ENCODE measurements at places on chromosomes 2 and 18. TPM values are rescaled to one million over a fixed set of nuclear protein-coding genes. Genes with fewer than 3 reads are reported as not detected.
A peak's percentile ranks its signal among the peaks of the same experiment; 100 is the strongest.

GRCh38 chr2:208239770-208240493 is 14.9 kb downstream of the IDH1 start:
- H3K4me3 ChIP-seq: no peak overlapping the region
- no peak for DNase-seq
- H3K36me3 ChIP-seq: peaks cover 93% of the 10 kb centered on the region
- no peak overlapping the region for H3K27ac ChIP-seq

DNA sequence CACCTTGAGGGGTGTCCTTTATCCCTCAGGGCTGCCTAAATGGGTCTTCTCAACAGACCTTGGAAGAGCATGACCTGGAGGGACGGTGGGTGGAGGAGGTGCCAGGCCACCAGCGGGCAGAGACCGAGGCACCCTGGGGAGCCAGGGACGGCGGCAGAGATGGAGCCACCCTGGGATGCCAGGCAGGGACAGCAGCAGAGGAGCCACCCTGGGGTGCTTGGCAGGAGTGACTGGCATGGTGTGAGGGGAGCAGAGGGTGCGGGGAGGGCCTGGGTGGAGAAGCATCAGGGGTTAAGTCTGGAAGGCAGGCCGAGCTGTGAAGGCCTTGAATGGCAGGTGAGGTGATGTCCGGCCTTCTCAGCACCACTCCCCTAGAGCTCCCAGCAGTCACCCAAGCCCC is 56.1 kb downstream of the CIB4 start:
- peaks cover 10% of the 10 kb centered on the region for H3K27me3 ChIP-seq
- no peak overlapping the region for H3K4me3 ChIP-seq
- no peaks in the 10 kb centered on the region for H3K36me3 ChIP-seq
- no peak overlapping the region for H3K27ac ChIP-seq

DNA sequence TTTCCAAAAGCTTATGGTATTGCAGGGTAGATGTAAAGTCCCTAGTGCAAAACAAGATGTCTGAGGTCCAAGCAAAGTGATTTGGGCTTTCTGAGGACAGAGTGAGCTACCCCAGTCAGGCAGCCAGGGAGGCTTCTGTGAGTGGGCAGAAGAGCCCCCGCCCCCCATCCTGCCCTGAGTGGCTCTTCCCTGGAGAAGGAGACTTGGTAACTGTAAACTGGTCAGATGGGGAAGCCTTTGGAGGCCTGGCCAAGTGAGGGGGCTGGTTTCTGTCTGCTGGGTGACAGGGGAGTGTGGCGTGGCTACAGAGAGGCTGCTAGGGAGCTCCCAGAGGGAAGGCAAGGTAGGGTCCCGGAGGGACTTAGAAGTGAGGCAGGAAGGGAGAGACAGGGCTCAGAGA is 181.3 kb upstream of the HAAO start:
- H3K4me3 ChIP-seq: no peak overlapping the region
- no peaks in the 10 kb centered on the region for H3K36me3 ChIP-seq
- H3K27ac ChIP-seq: no peak overlapping the region

AFF3 gene
- 8.7 TPM for total RNA-seq

LRRC30 gene
- not detected for total RNA-seq

GRCh38 chr2:96729748-96730147 is 10.1 kb downstream of the LMAN2L start:
- no peaks in the 10 kb centered on the region for H3K27me3 ChIP-seq
- H3K4me3 ChIP-seq: no peak overlapping the region
- peaks cover 91% of the 10 kb centered on the region for H3K36me3 ChIP-seq
- DNase-seq: no peak

- no peaks in the 10 kb centered on the region for H3K27me3 ChIP-seq
- H3K27ac ChIP-seq: no peak overlapping the region
- no peaks in the 10 kb centered on the region for H3K4me1 ChIP-seq
- no peak overlapping the region for H3K4me3 ChIP-seq
These were observed 114.7 kb downstream of the MTX2 start for GRCh38 chr2:176383836-176384442.

DNA sequence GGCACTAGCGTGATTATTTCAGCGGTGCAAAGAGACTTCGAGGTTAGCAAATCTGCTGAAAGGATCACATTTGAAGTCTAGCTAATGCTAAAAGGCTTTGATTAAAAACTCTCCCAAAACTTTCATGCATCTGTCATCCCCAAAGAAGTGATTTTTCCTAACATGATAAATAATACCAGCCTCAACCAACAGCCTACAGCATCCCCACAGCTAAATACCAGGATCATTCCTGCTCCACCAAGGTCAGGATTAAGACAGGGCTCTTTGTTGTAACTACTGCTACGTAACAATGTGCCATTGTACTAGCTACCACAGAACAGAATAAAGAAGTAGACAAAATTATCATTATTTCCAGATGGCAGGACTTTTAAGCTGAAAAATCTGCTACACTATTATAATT is 1.6 kb downstream of the OR6B3 start:
- H3K27ac ChIP-seq: no peak overlapping the region
- no peaks in the 10 kb centered on the region for H3K36me3 ChIP-seq
- H3K4me1 ChIP-seq: no peaks in the 10 kb centered on the region
- no peak for DNase-seq
- H3K27me3 ChIP-seq: peaks cover 70% of the 10 kb centered on the region

RAB10 gene
- 71.7 TPM for total RNA-seq

- H3K27ac ChIP-seq: no peak overlapping the region
- no peaks in the 10 kb centered on the region for H3K4me1 ChIP-seq
- no peak for DNase-seq
- H3K4me3 ChIP-seq: no peak overlapping the region
These were observed 338.4 kb downstream of the MBD2 start for GRCh38 chr18:53886058-53886457.

- no peaks in the 10 kb centered on the region for H3K27me3 ChIP-seq
- no peak overlapping the region for H3K4me3 ChIP-seq
- no peak for DNase-seq
- H3K27ac ChIP-seq: no peak overlapping the region
- no peaks in the 10 kb centered on the region for H3K36me3 ChIP-seq
These were observed 58.3 kb upstream of the NCOA1 start for GRCh38 chr2:24432735-24433134.

DNA sequence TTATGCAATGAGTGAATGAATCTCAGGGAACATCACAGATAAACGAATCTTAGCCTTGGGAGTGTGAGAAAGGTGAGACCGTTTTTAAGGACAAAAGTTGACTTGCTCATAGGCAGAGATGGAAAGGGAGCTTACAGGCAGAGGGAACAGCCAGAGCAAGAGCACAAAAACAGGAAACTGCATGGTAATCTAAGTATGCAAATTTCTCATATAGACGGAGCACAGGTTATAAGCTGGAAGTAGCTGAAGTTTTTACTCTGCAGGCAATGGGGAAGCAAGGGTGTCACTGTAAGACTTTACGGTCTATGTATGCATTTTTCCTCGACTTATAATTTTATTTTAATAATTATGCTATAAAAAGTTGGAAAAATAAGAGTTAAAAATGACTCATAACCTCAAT is 44.8 kb upstream of the STRN start:
- no peak overlapping the region for H3K27ac ChIP-seq
- H3K4me1 ChIP-seq: peaks cover 8% of the 10 kb centered on the region
- no peaks in the 10 kb centered on the region for H3K27me3 ChIP-seq

DNA sequence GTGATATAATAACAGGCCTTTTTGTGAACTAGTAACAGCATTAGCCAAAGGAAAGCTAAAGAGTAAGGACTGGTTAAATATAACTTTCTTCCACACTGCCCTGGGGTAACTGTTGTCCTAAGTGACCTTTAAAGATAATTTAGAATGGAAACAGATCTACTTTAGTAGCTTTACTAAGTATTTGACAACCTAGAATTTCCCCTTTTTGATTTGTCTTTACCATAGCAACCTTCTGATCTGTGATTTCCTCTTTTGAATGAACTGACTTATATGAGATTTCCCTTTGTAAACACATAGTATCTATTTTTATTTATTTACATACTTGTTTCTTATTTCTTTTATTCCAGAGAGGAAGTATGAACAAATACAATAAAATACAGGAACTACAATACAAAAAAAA is 10.5 kb upstream of the KLF7 start:
- H3K27ac ChIP-seq: no peak overlapping the region
- no peak overlapping the region for H3K4me3 ChIP-seq

DNA sequence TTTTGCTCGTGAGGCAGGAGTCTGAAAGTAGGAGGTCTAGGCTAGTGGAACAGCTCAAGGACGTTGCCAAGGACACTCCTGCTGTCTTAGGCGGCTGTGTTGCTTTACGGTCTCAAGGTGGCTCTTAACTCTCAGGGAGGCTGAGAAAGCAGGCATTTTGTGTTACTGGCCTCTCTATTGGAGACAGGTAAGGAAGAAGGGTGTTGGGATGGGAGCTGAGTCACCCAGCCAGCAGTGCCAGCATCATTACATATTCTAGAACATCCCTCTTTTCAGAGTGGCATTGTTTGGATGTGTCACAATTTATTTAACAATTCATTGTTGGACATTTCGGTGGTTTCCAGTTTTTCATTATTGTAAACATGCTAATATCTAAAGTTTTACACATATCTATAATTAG is 30.8 kb upstream of the TMEM214 start:
- no peaks in the 10 kb centered on the region for H3K36me3 ChIP-seq
- H3K27ac ChIP-seq: no peak overlapping the region
- H3K4me3 ChIP-seq: no peak overlapping the region
- H3K27me3 ChIP-seq: no peaks in the 10 kb centered on the region
- no peak for DNase-seq

GRCh38 chr2:63763391-63763941 is 78.2 kb upstream of the UGP2 start:
- no peaks in the 10 kb centered on the region for H3K36me3 ChIP-seq
- DNase-seq: no peak
- peak overlapping the region; percentile 27 for H3K27ac ChIP-seq
- H3K27me3 ChIP-seq: no peaks in the 10 kb centered on the region

PTH2R gene
- not detected for total RNA-seq

GRCh38 chr2:74221091-74221490 is 22.7 kb downstream of the MTHFD2 start:
- no peak for DNase-seq
- no peak overlapping the region for H3K27ac ChIP-seq
- no peaks in the 10 kb centered on the region for H3K27me3 ChIP-seq

GPR39 gene
- total RNA-seq: not detected

DNA sequence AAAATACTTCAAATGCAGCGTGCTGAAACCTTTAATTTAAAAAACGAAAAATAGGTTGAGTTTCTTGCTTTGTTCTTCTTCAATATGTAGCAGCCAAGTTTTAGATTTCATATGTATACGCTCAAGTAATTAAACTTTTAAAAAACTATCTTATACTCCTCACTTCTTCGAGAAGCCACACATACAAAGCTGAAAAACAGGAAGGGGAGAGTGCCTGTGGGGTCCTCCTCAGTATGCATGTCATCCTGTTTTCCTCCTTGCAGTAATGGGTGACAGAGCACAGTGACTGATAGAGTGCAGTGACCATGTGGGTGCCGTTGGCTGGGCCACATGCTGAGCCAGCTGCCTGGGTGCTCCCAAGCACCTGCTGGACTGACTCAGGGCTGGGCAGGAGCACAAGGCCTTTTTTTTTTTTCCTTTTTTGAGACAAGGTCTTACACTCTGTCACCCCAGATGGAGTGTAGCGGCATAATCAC is 33.3 kb downstream of the UXS1 start:
- H3K36me3 ChIP-seq: peaks cover 41% of the 10 kb centered on the region
- H3K27me3 ChIP-seq: no peaks in the 10 kb centered on the region
- H3K4me1 ChIP-seq: peaks cover 10% of the 10 kb centered on the region
- peak; percentile 36 for DNase-seq

DNA sequence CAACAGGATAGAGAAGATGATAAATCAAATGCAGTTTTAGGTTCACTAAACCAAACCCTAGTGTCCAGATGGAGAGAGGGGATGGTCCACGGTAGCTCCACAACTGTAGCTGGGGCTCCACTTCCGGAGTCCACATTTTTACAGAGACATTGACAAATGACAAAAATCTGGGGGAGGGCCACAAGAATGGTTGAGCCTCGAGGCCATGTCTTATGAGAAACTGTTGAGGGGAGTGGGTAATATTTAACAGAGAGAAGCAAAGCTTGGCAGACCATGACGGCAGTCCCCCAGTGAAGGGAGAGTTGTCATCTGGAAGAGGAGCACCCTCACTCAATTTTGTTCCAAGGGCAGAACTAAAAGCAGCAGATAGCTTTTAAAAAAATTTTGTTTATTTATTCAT is 17.6 kb upstream of the EPHA4 start:
- no peaks in the 10 kb centered on the region for H3K4me1 ChIP-seq
- peaks cover 22% of the 10 kb centered on the region for H3K27me3 ChIP-seq
- no peak overlapping the region for H3K4me3 ChIP-seq
- H3K27ac ChIP-seq: no peak overlapping the region
- DNase-seq: no peak

- no peaks in the 10 kb centered on the region for H3K4me1 ChIP-seq
- no peak for DNase-seq
- peaks cover 6% of the 10 kb centered on the region for H3K27me3 ChIP-seq
- H3K36me3 ChIP-seq: no peaks in the 10 kb centered on the region
These were observed 6.7 kb downstream of the PTPRN start for GRCh38 chr2:219302412-219302968.

DNA sequence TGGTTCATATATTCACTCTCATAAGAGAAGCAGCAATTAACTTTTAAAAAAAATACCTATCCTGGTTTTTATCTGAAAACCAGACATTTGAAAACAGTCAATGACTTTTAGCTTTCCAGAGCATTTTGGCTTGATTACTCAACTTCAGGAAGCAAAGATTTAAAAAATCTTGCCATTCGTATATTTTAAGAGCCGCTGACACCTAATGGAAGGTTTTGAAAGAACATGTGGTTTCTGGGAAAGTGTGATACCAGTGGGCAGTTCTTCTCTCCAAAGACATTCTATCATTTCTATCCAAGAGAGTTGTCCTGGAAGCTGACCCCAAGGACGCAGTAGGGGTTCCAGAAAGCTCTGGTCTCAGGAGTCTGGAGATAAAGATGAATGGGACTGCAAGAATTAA is 234.7 kb downstream of the TTC32 start:
- H3K36me3 ChIP-seq: no peaks in the 10 kb centered on the region
- no peak for DNase-seq
- no peaks in the 10 kb centered on the region for H3K27me3 ChIP-seq
- no peak overlapping the region for H3K27ac ChIP-seq
- H3K4me1 ChIP-seq: no peaks in the 10 kb centered on the region

DNA sequence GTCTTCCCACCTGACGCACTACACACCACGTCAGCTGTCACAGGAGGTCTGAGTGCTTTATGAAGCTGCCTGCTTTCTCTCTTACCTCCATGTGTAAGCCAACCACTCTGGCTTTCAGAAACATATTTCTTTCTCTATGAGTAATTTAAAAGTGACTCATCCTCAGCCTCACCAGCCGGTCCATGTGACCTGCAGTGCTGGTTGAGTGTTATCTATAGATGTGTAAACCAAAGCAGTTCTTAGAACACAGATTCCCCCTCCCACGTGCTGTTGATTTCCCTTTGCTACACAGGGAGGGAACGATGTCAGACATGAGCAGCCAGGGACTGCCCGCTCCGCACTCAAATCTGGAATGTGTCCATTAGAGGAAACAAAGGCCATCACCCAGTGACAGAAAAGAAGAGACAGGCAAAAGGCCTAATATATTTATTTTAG is 157.8 kb downstream of the BCL2 start:
- H3K27ac ChIP-seq: peak overlapping the region; percentile 73
- H3K4me3 ChIP-seq: no peak overlapping the region
- H3K27me3 ChIP-seq: no peaks in the 10 kb centered on the region
- H3K4me1 ChIP-seq: peaks cover 22% of the 10 kb centered on the region
- peak; percentile 74 for DNase-seq
- no peaks in the 10 kb centered on the region for H3K36me3 ChIP-seq

CERS6 gene
- 55.1 TPM for total RNA-seq

GRCh38 chr2:169038338-169038757 is 7.2 kb upstream of the ABCB11 start:
- no peak for DNase-seq
- H3K27me3 ChIP-seq: no peaks in the 10 kb centered on the region
- H3K36me3 ChIP-seq: no peaks in the 10 kb centered on the region
- no peak overlapping the region for H3K27ac ChIP-seq
- no peak overlapping the region for H3K4me3 ChIP-seq

SULT1C2 gene
- total RNA-seq: 0.44 TPM
